Colonic mucosa (tissue), 4 donors: ENCODE measurements at places on chromosomes 12 and 14. TPM values are rescaled to one million over a fixed set of nuclear protein-coding genes. Genes with fewer than 3 reads are reported as not detected.

DNA sequence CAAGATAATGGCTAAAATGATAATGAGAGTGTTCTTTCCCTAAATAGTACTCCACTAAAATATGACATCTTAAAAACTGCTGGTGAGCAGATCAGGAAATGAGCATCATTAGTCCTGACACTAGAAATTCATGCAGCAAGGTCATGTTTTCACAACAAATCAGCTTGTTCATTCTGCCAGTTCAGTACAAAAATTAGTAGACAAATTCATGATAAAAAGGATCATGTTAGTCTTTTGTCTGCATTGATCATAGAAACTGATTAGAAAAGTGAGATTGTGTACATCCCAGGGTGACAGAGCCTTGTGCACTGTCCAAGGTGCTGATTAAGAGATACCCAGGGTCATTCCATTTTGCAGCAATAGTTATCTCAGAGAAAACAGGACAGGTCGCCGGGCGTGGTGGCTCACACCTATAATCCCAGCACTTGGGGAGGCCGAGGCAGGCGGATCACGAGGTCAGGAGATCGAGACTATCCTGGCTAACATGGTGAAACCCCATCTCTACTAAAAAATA lies 163.6 kb downstream of the RIMBP2 start:
- no peak for DNase-seq

- no peak for DNase-seq
These were observed 29.2 kb downstream of the KCNA1 start for GRCh38 chr12:4938900-4939299.

GRCh38 chr14:39592116-39592789 lies 160.0 kb upstream of the FBXO33 start:
- no peak for DNase-seq

The PAWR gene
- 211 TPM for total RNA-seq

- no peak for DNase-seq
These were observed 943.8 kb downstream of the SLC16A7 start for GRCh38 chr12:60539592-60539991.

DNA sequence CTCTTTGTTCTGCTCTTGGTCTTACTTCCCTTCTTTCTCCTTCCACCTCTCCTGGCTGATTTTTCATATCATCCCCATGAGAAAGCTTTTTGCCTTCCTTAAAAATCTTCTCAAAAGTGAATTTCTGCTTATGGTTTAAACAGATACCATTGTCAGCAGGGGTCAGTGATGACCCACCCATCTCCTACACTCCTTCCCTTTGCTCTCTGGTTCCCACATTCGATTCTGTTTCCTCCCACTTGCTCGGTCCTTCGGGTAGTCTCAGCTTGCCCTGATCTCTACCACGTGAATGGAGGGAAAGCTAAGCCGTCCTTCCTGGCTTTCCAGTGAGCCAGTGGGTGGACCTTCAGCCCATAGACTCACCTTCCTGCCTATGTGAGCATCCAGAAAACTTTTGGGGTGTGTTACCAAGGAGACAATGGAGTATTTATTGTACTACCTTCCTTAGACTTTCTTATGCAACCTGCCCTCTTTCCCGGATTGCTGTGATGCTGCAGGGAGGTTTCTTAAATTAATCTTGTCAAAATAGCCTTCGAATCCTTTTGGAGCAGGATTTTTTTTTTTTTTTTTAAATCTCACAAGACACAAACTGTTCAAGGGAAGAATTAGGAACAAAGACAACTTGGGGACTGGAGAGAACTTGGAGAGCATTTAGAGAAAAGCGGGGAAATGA lies 306.3 kb downstream of the CACNA1C start:
- no peak for DNase-seq
